Stimulated activated CD4-positive, alpha-beta T cell treated with anti-CD3 and anti-CD28 coated beads, TNF-alpha, amount 100 ng/mL, for 1 hour (primary cell): ENCODE measurements at places on chromosomes 5 and 9.

GRCh38 chr9:6367128-6367890 is 39.1 kb downstream of the TPD52L3 start:
- no peak for DNase-seq

GRCh38 chr9:128987805-128988204 is 40.3 kb downstream of the NUP188 start:
- DNase-seq: no peak

DNA sequence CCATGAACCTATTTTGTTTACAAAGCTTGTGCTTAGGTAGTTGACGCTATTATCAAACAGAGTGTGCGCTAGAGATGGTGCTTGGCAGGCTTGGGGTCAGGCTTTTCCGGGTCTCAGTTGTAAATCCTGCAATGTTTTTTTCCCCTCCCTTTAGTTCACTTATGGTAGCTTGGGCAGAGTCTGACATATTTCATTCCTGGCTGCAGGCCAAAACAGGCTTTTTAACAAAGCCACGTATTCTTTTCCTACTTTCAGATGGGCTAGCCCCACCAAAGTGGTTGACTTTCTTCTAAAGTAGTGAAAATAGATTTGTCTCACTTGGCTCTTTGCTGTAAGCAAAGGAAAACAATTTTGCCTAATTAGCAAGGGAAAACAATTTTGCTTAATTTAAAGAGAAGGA is 58.0 kb upstream of the FBN2 start:
- no peak for DNase-seq

DNA sequence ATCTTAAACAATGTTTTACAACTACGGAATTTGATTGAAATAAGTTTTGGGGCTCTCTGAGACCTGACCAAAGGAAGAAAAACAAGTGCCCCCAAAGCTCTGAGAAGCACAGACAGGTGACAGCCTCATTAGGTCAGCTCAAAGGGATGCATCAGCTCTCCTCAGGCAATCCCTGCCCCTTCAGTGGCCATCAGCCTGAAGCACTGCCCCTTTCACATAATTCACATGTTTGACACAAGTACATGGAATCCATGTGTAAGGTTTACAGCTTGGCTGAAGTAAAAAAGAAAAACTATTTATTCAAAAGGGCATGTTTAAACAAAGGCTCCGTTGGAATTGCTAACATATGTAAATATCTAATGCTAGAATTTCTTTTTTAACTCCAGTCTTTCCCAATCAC is 56.3 kb downstream of the TSSK1B start:
- DNase-seq: no peak

GRCh38 chr9:129404621-129405020 is 216.3 kb downstream of the C9orf50 start:
- DNase-seq: no peak

DNA sequence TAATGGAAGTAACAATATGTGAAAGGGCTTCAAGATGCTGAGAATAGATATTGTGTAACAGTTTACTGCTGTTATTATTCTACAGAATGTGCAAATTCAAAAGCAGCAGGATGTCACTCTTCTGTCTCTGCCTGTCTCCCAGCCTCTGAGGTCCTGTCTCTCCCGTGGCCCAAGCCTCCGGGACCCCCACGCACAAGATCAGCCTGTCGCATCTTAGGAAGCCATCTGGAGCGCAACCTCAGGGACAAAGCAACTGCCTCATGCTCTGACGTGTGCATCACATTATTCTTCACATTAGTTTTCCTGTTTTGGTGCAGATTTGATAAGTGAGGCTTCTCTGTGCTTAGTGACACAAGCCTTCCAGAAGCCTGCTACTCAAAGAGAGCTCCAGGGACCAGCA is 46.5 kb upstream of the C9orf72 start:
- no peak for DNase-seq

- no peak for DNase-seq
Measured at GRCh38 chr5:19018822-19019221, 969.2 kb downstream of the CDH18 start.

DNA sequence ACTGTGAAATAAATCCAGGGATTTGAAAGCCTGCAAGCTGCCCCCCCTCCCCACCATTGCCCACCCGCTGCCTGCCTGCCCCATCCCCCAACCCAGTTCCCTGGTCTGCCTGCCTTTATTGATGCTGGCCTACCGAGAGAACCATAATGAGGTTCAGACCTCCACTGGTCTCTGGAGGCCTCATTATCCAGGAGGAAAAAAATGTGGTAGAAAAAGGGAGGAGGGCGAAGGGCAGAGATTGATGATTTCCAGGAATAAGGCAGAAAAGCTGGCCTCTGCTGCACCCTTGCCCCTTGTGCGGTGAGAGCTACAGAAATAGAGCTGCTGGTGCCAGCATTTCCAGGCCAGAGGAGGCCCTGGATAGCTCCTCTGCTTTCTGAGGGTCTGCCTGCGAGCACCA is 216.1 kb downstream of the PAPPA start:
- DNase-seq: no peak

DNA sequence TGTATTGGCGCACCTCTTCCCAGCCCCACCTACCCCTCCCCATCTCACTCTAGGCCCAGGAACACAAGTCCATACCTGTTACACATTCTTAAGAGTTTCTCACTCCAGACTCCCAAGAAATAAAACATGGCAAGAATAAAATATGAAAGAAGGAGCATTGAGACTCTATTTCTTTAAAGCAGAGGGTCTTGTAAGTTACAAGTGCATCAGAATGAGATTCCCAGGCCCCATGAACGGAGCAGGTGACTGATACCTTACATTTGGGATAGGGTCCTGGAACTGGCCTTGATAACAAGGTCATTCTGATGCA is 5.7 kb downstream of the EGR1 start:
- DNase-seq: no peak

DNA sequence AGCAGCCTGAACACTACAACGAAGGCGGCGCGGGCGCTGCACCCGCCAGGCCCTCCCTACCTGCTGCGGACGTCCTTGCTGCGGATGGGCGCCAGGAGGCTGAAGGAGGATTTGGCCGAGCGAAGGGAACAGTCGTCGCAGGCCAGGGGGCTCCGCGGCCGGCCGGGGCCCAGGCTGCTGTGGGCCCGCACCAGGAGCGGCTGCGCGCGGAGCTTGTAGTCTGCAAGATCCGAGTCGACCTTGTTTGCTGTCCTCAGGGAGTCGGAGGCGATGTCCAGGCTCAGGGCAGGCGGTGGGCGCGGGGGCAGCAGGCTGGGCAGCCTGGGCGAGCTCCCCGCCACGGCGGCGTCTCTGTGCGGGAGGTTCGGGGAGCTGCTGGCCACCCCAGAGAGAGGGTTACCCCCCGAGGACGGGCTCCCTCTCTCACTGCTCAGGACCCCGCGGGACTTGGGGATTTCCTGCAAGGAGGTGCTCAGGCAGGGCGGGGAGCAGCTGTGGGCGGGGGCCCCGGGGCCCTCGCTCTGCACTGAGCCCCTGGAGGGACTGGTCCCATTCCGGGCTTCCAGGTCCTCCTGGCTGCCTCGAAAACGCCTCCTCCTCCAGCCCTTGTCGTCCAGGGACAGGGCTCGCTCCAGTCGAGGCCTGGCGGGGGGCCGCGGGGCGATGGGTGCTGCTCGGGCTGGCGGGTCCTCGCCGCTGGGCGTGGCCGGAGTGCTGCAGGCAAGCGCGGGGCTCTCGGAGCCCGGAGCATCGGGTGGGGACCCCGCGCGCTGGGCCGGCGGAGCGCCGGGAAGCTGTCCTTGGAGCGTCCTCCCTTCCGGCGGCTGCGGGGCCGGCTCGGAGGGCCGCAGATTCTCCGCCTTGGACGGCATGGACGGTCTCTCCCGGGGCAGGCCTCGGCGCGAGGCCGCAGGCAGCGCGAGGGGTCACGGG is 831 bp downstream of the INPP5E start:
- DNase-seq: peak; percentile 40

DNA sequence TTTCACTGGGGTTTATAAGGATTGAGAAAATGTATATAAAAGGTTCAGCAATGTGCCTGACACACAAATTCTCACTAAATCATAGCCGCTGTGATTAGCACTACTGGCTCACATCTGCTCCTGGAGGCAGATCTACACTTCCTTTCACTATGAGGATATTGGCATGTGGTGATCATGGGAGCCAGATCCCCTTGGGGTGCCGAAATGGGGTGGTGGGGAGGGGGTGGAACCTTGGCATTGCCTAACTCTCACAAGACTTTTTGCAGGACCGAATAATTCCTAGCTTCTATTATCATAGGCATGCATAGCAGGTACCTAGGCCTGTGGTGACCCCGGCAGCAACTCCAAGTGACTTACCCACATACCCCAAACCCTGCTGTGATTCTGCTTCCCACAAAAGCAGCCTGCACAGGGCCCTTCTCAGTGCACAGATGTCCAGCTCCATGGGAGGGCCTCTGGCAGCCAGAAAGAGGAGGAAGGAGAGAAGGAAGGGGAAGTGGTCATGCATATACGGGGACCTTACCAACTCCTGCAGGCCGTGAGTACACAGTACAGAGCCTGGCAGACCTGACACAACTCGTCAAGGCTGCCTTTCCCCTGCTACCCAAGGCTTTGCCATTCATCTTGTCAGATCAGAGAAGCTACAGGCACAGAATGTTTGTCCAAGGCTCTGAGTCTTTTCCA is 61.3 kb upstream of the IQGAP2 start:
- no peak for DNase-seq

DNA sequence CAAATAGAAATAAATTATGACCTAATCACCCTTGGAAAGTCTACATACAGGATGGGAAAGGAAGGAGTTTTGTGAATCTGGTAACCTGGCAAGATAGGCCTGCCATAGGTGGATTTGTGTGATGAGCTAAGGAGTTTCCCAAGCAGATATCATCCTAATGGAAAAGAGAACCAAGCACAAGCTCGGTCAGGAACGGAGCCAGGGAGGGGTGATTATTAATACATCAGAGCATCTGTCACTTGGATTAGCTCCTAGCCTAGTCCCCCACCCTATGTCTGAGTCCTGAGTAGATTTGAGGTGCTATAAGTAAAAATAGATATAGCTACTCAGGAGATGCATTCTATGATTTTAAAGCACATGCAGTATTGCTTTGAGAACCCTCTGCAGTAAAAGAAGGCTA is 57.3 kb upstream of the SMARCA2 start:
- DNase-seq: no peak

- DNase-seq: no peak
Measured at GRCh38 chr9:99954819-99955218, 48.4 kb downstream of the STX17 start.

GRCh38 chr5:170491479-170491878 is 12.3 kb upstream of the KCNIP1 start:
- DNase-seq: no peak

GRCh38 chr5:77963795-77964194 is 187.7 kb upstream of the TBCA start:
- DNase-seq: no peak

GRCh38 chr5:61264273-61264661 is 67.8 kb upstream of the ZSWIM6 start:
- DNase-seq: no peak

DNA sequence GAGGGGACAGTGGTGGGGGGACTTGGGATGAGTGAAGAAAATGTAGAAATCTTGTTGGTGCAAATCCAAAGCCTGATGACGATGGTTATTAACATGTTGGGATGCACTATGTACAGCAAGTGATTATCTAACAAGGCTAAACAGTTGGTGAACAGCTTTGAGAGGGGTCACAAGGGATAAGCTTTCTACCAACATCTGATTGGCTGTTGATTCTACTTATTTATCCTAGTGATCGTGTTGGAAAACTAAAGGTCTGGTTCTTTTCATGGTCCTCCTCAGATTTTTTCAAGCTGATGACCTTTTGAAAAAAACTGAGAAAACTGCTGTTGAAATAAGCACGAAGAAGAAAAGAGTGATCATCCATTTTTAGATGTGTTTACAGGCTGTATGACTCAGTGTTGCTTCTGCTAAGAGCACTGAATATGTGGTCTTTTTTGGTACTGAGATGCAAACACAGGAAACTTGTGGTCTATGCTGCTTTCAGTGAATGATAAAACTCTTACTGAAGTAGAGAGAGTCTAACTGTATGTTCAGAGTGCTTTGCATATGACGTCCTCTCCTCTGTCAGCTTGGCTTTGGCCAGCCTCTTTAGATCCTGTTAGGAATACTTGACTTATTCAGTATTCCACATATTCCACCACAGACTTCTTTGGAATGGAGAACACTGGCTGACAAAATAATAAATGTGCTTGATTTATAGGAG is 174.8 kb downstream of the SLF1 start:
- no peak for DNase-seq

DNA sequence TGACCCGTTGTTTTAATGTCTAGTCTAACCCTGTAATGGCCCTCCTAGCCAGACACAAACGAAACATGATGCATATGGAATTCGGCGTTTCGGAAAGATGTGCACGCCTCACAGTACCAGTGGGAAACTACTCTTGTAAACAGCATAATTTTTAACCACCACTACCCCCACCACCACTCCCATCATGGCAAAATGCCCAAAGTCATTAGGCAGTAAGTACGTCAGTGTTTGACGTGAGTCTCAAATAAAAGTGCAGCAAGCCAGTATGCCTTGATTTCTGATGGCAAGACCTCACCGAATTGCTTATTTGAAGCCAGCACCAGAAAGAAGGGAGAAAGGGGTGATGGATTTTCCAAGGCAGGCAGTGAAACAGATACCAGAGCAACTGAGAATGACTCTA is 71.4 kb downstream of the ADRB2 start:
- DNase-seq: no peak

DNA sequence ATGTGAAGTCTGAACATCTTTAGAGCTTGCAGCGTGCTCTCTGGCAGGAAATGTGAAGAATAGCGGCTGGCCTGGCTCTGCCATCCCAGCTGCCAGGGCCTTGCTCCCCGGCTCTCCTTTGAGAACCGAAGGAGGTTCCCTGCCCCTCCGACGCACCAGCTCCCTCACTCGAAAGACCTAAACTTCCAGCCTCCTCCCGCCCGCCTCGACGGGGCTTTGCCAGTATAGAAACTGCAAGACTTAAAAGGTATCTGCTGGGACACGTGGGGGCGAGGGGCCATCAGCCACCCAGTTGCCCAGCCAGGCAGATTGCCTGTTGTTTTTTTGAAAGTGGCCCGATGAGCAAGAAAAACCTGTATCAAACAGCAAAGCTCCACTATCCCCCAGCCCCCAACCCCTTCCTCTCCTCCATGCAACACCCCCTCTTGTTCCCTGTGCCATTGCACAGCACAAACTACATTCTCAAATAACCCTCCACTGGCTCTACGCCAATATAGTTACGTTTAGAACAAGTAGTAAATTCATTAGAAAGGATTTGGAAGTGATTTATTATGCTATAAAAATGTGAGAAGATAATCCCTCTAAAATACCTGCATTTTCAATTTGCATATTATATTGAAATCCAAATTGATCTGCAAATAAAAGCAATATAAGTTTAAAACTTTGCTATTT is 331.9 kb downstream of the MED10 start:
- DNase-seq: no peak

DNA sequence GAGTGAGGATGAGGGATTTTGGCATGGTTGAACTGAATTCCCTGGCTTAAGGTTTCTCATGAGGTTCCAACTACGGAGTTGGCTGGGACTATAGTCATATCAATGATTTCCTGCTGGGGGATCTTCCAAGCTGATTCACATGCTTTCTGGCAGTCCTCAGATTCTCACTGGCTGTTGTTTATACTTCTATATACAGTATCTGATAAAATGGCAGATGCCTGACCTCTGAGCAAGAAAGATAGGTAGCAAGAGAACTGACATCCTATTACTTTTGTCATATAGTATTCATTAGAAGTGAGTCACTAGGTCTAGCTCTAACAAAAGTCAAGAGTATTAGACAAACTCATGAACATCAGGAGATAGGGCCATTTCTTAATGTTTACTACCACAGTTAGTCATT is 440.9 kb upstream of the EDIL3 start:
- no peak for DNase-seq
